ENCODE measurements at places on chromosomes 5 and 9.

- DNase-seq: no peak
Measured at GRCh38 chr9:105751761-105752160, 57.4 kb downstream of the TMEM38B start.

GRCh38 chr9:137218754-137219271 lies 3.2 kb downstream of the RNF208 start:
- DNase-seq: peak; percentile 33

DNA sequence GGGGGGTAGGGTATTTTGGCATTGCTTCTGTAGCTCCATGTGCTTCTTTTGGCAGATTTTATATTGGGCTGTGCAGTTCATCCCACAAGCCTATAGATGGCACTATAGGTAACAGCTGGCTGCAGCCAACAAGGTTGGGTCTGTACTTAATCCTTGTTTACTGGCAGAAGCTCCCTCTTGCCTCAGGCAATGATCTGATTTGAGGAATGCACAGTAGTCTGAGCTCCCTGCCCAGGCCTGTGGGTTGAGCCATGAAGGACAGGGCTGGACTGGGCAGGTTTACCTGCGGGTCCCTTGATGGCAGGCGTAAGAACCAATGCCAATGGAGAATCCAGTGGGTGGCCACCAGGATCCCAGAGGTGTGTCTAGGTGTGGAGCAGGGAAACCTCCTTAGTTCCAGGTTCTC lies 11.7 kb upstream of the OR1J2 start:
- peak; percentile 53 for DNase-seq

DNA sequence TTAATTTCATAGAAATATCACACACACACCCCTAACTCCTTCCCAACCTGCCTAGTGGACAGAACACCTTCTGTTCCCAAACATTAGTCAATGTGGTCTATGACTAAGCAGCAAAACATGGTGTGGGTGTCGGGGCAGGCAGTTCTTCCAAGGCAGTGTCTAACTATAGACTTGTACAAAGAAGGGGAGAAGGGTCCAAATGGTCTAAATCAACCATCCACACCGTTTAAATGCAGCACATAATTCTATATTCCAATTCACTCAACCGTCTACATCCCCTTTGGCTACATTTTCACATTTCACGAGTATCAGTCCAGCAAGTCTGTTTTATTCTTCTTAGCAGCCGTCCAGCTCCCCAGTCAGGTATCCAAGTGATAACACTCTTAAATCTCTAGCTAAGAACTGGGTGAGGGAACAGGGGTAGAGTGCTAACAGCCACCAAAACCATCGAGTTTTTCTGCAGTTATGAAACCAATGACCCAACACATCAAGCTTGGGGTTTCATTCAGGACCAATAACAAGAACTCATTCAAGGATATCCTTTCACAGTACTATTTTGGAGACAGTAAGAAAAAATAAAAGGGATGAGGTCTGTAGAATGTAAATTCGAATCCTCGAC lies 3.3 kb downstream of the ZNF608 start:
- peak; percentile 20 for DNase-seq

DNA sequence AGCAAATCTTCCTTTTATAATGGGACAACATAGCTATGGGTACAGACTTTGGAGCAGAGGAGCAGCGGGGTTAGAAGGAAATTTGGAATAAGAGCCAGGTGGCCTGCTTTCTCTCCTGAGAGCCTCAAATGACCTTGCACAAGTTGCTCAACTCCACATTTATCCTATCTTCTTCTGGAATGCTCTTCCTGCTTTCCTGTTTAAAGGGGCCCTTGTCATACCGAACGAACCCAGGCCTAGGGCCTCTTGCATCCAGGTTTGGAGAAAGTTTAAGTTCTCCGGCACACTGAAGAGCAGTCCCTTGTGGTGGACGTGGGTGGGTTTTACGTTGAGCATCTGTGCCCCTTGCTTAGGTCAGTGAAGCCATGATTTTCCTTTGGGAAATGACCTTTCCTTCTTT lies 197.9 kb upstream of the NR3C1 start:
- no peak for DNase-seq

GRCh38 chr5:92990771-92991170 lies 590.2 kb downstream of the NR2F1-AS1 start:
- DNase-seq: no peak

GRCh38 chr9:18129809-18130334 lies 344.1 kb upstream of the ADAMTSL1 start:
- no peak for DNase-seq

DNA sequence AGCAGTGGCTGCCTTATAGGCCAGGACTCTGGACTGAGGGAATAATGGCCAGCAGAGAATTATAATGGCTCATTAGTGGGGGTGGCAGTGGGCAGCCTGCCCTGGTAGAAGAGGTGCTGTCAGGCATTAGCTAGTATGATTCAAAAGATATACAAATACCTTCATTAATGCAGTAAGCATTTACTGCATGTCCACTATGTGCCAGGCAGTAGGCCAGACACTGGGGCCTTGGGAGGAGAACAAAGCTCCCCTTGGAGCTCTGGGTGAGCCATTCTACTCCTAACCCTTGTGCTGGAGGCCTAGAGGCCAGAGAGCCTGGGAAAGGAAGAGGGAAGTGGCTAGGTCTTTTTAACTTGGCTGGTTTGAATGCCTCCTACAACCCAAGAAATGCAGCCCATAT lies 2.0 kb upstream of the GARNL3 start:
- DNase-seq: no peak

GRCh38 chr5:74079971-74080556 lies 454.1 kb downstream of the ARHGEF28 start:
- peak; percentile 24 for DNase-seq

- no peak for DNase-seq
Measured at GRCh38 chr5:40678460-40679147, 1.1 kb upstream of the PTGER4 start.

- DNase-seq: no peak
Measured at GRCh38 chr5:135254183-135254582, 144.8 kb downstream of the MACROH2A1 start.

DNA sequence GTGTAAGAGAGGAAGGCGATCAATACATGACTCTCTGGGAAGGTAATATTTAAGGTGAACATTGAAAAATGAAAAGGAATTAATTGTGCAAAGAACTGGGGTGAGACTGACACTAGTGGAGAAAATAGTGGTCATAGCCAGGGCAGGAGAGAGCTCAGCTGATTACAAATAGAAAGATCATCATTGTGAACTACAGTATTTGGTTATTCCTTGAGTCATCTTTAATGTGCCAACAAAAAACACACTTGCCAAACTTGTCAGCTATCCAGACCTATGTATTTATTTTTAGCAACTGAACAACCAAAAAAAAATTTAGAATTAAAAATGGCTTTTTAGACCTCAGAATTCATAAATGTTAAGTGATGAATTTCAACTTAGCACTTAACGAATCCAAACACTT lies 749.8 kb upstream of the CDH9 start:
- DNase-seq: no peak

GRCh38 chr5:91283899-91284298 lies 99.2 kb downstream of the ARRDC3 start:
- DNase-seq: peak; percentile 23

GRCh38 chr9:104869811-104870210 lies 58.1 kb downstream of the ABCA1 start:
- DNase-seq: no peak

- DNase-seq: no peak
Measured at GRCh38 chr5:55039843-55040242, 15.8 kb downstream of the GZMK start.

DNA sequence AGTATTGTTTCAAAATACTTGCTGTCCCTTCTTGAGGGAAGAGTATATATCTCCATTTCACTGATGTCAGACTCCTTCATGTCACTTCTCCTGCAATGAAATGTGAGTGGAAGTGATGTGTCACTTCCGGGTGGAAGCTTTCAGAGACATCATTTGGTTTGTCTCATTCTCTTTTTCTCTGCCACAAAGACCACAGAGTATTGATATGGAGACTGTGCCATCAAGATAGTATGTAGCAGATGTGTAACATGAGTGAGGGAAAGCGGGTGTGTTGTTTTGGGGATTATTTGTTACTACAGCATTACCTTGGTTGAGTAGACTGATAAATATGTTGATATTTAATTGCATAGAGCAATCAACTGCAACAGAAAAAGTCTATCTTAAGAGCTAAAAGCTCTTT lies 169.8 kb downstream of the FBXL7 start:
- no peak for DNase-seq

DNA sequence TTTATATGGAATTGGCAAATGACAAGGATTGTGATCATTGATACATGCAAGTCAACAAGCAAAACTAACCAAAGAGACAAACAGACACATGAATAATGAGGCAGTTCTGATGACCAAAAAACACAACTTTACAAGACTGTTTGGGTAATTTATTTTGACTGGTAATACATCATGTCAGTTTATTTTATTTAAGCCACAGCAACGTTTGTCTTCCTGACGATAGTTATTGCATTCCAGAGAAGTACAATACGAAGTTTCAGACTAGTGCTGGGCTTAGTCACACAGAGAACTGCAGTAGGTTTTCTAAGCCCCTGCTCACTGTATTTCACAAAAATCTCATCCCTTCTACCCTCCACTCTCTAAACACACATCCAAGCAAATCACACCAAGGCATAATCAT lies 514.2 kb downstream of the RAB3C start:
- DNase-seq: no peak

GRCh38 chr5:32506799-32507198 lies 62.3 kb upstream of the ZFR start:
- DNase-seq: no peak

DNA sequence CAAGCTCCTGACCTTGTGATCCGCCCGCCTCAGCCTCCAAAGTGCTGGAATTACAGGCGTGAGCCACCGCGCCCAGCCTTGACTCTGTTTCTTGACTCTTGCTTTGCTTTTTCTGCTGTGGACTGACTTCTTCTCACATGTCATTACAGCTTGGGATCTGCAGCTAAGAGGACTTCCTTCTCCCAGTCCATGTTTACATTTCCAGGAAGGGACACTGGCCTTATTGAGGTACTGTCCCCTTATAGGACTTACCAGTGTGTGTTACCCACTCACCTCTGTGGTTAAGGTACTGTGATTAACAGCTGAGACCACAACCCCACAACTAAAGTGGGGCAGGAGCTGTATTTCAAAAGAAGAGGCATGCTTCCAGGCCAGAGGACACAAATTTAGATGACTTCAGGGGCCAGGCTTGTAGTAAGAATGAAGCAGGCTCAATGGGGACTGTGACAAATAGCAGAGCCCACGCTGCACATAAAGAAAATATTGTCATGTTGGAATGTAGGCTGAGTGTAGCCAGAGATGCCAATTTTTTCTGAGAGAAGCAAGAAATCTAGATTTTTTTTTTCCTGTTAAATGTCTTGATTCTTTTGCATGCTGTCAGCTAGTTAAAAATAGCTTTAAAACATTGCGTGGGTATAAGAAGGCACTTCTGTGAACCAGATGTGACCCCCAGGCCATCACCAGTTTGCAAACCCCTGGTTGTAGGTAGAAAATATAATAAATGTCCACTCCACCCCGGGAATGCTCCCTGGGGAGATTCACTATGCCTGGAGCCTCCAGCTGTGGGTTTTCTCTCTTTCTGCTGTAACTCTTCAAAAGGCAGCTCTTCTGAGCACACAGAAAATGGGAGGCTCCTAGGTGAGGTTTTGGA lies 75.0 kb downstream of the PTPDC1 start:
- DNase-seq: no peak

DNA sequence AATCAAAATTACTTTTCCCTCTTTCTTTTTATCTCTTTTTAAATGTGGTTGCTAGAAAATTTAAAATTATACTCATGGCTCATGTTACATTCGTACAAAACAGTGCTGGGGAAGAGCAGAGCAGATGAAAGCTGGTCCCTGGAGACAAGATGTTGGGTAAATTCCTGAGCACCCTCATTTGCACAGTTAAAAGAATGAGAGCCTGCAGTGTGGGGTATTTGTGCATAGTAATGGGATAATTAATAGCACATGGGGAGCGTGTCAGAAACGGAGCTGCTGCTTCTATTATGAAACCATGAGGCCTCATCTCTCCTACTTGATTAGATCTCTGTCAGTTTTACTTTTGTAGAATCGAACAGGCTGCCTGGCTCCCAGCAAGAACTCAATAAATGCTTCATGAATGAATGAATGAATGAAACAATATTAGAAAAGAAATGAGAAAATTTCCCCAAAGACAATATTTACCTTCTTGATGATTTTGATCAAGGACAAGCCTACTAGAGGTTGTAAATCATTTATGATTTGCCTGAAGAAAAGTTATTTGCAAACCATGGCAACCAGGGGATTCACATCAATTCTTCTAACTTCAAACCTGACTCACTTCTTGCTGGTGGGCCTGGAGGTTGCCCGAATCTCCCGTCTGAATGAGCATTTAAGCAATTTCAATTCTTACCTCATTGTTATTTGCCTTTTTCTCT lies 177.2 kb upstream of the TUT7 start:
- DNase-seq: no peak

DNA sequence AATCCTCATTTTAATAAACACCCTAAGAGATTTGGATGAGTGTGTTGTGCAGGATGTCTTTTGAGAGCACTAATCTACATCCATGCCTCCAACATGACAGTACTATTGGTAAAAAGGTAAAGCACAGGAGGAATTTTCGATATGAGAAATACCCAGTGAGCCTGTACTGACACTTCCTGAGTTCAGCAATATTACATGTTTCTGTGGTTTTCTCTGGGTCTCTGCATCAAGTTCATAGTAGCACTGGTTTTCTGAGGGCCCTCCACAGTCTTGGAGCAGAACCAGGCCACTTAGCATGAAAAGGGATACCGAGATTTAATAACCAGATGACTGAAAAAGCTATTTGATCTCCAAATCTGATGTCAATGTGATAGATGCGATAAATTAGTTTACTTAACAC lies 524.1 kb downstream of the TMEM38B start:
- DNase-seq: no peak

DNA sequence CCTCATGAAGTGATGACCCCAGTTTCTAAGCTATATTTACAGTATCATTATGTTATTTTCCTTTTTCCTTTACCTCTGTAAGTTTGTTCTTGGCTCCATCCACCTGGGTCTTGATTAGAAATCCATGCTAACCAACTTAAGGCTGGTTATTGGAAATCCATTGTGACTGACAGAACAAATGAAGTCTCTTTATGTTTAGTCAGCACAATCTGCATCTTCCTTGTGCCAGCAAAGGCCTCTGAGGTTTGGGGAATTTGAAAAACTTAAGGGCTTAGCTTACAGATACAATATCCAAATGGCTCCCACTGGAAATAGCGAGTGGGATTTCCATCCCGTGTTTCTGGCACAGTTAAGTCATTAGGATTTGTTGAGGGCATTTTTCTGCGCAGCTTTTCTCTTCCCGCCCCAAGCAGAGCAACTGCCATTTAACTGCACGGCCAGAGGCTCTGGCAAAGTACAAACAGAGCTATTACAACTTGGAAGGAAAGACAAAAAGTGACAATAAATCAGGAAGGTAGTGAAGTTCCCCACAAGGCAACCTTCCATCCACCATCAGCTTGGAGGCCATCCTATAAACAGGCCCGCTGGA lies 64.2 kb downstream of the DCP2 start:
- no peak for DNase-seq

- DNase-seq: no peak
Measured at GRCh38 chr5:77850536-77851175, 74.5 kb upstream of the TBCA start.

- DNase-seq: no peak
Measured at GRCh38 chr9:4238522-4238921, 61.3 kb downstream of the GLIS3 start.
